Activated T-cell treated with anti-CD3 and anti-CD28 coated beads, Interleukin-2, amount 50 U/mL, for 4 hours (primary cell): ENCODE measurements at places on chromosomes 16 and 17. TPM values are rescaled to one million over a fixed set of nuclear protein-coding genes. Genes with fewer than 3 reads are reported as not detected.

DNA sequence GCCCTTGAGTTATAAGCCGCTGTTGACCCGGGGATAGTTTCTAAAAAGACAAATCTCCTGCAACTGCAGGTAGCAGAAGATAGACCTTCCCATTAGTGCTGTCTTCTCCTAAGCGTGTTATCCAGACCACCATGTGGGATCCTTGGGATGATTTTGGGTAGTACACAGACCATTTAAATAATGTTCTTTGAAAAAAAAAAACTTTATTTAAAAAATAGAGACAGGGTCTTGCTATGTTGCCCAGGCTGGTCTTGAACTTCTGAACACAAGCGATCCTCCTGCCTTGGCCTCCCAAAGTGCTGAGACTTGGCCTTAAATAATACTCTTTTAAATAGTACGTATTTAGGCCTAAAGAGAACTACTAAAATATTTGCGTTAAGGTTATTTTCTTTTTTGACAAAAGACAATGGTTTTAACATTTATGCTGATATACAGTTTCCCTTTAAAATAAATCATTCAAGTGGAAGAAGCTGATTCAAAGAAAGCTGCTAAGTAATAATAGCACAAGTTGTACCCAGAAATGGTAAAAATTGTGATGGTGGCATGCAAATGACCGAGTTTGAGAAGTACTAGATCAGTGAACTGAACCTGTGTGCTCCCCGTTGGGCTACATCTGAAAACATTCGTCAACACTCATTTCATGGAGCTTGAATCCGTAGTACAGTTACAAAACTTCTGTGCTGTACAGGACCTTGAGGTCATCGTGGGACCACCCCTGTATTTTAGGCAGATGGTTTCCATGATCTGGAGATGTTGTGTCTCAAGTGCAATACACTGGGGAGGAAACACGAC, 24.0 kb downstream of the SMARCE1 start:
- DNase-seq, result no peak

DNA sequence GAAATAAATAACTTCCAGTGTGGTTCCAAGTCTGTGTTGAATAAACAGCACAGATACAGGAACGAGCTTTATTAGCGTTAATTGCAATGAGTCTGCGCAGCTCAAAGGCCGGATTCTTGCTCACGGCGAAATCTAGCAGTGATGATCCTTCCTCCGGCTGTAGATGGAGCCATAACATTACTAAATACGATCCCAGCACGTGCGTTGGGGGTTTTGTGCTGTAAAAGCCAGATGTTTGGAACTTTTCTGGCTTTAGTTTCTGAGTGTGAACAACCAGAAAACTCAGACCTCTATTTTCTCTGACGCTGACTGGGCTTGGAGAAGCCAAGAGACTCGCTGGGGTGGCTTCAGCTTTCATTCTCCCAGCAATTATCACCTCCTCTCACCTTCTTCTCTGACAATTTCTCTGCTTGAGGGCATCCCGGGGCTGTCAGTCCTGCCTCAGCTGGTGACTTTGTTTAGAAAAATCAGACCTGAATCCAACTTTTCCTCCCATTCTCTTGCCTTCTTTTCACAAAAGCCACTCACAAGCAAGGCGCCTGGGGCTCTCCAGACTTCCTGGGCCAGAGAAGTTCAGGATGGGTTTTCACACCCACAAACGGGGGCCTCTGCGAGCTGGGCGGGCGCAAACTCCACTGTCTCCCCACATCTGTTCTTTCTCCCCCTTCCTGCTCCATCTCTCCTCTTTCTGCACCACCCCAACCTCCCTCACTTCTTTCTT, 47.1 kb upstream of the AKTIP start:
- DNase-seq, result peak; percentile 41

- DNase-seq, result no peak
Measured at GRCh38 chr17:40574292-40574691, 9.0 kb upstream of the CCR7 start.

DNA sequence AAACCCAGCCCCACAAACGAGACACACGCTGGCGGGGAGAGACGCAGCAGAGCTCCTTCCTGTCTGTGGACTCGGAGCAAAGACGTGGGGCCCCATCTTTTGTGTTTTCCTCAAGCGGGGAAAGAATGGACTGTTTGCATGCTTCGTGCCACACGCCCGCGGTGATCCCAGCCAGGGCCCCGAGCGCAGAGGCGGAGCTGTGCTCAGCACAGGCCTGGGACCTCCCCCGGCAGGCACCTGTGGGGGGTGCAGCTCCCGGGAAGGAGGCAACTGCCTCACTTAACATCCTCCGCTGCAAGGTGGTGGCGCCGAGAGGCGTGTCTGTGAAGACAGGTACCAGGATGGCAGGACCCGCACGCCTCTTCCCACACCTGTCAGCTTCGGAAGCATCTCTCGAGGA, 19.1 kb downstream of the TRARG1 start:
- DNase-seq, result peak; percentile 48

DNA sequence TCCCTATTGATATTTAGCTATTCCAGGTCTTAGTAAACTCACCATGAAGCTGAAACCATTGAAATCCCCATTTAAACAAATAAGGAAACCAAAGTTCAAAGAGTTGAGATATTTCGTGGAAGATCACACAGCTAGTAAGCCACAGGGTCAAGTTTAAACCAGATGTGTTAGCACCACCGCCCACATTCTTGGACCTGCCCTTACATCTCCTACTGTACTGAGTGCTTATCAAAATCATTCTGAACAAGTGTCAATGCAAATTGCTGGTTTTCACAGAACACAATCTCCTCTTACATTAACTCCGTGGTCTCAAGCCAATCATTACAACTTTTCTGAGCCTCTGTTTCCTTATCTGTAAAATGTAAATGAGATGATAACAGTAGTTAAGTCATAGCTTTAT, 676.2 kb downstream of the CDH11 start:
- DNase-seq, result no peak

DNA sequence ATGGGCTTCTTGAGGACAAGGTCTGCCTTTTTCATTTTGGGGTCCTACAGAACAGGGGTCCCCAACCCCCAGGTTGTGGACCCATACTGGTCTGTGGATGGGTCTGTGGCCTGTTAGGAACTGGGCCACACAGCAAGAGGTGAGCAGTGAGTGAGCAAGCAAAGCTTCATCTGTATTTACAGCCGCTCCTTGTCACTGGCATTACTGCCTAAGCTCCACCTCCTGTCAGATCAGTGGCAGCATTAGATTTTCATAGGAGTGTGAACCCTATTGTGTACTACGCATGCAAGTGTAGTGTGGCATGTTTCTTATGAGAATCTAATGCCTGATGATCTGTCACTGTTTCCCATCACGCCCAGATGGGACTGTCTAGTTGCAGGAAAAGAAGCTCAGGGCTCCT, 33.9 kb downstream of the ERN1 start:
- DNase-seq, result no peak

DNA sequence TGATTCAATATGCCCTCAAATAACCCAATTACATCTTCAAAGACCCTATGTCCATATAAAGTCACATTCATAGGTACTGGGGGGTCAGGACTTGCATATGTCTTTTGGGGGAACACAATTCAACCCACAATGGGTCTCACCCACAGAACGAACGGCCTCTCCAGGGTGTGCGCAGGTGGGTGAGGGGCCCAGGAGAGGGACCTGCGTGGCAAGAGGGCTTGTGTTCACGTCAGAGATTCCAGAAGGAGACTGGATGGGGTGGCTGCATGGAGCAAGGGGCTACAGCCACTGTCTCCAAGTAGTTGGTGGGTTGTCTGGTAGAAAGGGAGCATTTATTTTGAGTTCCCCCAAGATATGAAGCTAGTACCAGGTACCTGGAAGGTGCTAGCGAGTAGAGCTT, 212.2 kb downstream of the SEC14L1 start:
- DNase-seq, result no peak

DNA sequence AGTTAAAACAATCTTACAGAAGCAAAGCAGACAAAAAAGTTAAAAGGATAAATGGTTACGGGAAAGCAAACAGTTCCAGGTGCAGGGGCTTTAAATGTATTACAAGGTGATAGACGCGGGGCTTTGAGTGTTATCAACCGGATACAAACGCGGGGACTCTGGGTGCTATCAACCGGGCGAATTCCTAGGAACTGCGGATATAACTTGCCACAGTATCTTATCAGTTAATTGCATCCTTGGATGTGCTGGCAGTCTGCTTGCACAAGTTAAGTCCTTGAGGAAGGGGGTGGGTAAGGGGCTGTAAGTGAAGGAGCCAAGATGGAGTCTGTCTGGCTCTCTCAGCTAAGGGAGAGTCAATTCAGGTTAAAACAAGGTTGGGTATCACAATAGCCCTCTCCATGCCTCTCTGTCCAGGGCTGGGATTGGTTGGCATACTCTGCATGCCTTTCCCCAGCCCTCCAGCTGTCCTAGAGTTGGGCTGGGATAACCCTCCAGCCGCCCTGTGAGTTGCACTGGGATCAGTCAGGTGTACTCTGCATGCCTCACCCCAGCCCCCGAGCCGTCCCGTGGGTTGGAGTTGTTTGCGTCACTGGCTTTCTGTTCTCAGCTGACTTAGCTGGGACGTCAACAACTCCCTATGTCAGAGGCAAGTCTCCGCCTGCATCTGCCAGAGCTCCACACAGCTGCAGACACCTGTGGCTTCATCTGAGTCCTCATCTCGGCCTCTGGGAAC, 40.9 kb downstream of the TMEM235 start:
- peak; percentile 62 for DNase-seq

- DNase-seq, result no peak
Measured at GRCh38 chr16:81885976-81886586, 107.0 kb downstream of the PLCG2 start.

GRCh38 chr16:74700116-74700437, 585 bp downstream of the MLKL start:
- DNase-seq, result no peak

DNA sequence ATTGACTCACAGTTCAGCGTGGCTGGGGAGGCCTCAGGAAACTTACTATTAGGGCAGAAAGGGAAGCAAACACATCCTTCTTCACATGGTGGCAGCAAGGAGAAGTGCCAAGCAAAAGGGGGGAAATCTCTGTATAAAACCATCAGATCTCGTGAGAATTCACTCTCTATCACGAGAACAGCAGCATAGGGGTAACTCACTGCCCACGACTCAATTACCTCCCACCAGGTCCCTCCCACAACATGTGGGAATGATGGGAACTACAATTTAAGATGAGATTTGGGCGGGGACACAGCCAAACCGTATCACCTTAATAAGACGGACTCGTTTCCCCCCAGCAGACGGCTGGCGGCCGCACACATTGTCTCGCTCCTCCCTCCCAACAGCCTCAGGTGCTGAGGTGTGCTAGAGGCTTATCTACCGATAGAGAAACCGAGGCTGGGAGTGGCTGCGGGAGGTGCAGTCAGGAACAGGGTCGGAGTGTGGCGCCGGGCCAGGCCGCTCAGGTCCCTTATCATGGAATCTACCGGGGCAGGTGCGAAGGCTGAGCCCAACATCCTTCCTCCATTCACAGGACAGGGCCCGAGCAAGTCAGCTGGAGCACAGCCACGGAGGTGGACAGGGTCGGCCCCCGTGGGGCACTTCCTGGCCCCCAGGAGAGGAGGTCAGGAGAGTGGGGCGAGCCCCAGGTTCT, 4.9 kb upstream of the ZG16B start:
- no peak for DNase-seq

- DNase-seq, result no peak
Measured at GRCh38 chr17:1755252-1755826, 6.5 kb upstream of the SERPINF1 start.

DNA sequence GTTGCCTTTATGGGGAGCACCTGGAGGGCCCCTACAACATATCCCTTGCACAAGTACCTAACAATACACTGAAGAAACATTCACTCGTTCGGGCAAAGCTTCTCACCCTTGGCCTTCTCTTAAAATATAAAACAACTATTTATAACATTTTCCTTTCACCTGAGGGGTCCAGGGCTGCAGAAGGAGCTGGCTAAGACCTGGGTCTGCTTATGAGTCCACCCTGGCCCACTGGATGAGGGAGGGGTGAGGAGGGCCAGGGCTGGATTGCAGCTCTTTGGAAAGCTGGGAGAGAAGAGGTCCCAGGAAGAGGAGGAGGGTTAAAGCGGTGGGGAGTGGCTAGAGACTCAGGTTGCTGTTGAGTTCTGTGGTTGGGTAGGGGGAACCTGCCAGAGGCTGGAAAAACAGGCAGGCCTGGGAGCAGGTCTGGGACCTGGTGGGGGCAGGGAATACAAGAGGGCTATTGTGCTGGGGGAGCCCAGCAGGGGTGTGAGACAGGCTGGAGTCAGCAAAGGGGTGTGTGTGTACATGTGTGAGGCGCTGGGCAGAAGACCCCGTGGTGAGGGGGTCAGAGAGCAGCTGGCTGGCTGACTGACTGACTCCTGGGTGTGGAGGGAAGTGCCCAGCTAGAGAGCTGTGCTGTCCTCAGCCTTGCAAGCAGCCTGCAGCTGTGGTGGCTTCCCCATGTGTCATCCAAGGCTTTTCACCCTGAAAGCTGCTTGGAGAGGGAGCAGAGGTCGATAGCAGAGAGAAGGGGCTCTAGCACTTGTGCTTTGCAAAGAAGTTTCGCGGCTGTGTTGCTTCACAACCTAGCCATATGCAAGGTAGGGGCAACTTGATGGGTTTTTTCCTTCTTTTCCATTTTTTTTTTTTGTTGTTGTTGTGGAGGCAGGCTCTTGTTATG, 10.2 kb upstream of the MRC2 start:
- DNase-seq, result no peak

GRCh38 chr17:46163316-46163715, 29.9 kb downstream of the KANSL1 start:
- no peak for DNase-seq

- DNase-seq, result peak; percentile 8
Measured at GRCh38 chr16:13866073-13866472, 53.9 kb upstream of the ERCC4 start.

DNA sequence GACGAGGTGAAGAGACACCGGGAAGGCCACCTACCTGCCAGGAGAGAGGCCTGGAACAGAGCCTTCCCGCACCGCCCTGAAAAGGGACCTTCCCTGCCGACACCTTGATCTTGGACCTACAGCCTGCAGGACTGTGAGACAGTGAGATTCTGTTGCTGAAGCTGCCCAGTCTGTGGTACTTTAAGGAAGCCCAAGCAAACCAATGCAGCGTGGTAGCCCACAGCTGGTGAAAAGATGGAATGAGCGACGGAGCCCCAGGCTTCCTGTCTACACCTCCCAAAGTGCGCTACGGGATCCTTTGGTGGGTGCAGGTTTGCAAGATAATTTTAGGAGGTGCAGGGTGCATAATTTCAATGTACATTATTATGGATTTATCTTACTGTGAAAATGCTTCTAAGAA, 33.9 kb downstream of the TNFRSF13B start:
- DNase-seq, result no peak

GRCh38 chr16:19066988-19067348, 446 bp upstream of the COQ7 start:
- DNase-seq, result no peak

- DNase-seq, result no peak
Measured at GRCh38 chr17:72370819-72371218, 250.0 kb downstream of the SOX9 start.

HOXB3 gene
- total RNA-seq, result 0.81 TPM

CALCOCO2 gene
- total RNA-seq, result 45.5 TPM

CX3CL1 gene
- total RNA-seq, result 0.05 TPM

NUTF2 gene
- total RNA-seq, result 182 TPM

TP53 gene
- total RNA-seq, result 98.9 TPM

TBC1D3G gene
- total RNA-seq, result not detected

CACNA1G gene
- total RNA-seq, result not detected

HOXB13 gene
- not detected for total RNA-seq
